SK-N-DZ (cell line): ENCODE measurements at places on chromosomes 2 and 18.

GRCh38 chr18:11020161-11020853 lies 129.1 kb downstream of the PIEZO2 start:
- DNase-seq: no peak

DNA sequence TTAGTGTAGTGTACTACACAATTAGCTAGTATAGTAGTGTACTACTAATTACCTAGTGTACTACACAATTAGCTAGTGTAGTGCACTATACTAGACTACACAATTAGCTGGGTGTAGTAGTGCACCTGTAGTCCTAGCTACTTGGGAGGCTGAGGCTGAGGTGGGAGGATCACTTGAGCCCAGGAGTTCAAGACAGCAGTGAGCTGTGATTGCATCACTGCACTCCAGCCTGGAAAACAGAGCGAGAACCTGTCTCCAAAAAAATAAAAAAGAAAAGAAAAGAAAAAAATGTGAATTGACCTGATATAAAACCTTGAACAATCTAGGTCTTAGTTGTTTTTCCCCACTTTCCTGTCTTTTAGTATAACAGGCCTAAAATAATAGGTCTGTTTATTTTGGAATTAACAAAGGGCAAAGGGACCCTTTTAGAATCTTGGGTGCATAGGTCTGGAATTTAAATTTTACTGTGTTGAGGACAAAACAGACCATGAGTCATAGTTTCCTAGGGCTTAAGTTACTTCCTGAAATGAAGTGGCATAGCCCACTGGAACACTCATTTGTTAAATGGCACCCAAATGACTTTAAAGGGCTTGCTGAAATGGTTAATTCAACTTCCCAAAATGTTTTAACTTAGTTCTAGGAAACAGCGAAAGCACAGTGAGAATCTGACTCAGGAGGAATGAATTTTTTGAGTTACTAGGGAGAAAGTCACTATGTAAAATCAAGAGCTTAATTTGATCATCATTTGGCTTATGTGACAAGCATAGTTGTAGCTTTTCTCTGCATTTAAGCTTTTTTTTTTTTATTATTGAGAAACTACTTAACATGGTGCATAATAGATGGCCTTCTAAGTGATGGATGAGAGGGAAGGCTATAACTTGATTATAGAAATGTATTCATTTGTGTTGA lies 50.7 kb upstream of the ARL5A start:
- DNase-seq: no peak

DNA sequence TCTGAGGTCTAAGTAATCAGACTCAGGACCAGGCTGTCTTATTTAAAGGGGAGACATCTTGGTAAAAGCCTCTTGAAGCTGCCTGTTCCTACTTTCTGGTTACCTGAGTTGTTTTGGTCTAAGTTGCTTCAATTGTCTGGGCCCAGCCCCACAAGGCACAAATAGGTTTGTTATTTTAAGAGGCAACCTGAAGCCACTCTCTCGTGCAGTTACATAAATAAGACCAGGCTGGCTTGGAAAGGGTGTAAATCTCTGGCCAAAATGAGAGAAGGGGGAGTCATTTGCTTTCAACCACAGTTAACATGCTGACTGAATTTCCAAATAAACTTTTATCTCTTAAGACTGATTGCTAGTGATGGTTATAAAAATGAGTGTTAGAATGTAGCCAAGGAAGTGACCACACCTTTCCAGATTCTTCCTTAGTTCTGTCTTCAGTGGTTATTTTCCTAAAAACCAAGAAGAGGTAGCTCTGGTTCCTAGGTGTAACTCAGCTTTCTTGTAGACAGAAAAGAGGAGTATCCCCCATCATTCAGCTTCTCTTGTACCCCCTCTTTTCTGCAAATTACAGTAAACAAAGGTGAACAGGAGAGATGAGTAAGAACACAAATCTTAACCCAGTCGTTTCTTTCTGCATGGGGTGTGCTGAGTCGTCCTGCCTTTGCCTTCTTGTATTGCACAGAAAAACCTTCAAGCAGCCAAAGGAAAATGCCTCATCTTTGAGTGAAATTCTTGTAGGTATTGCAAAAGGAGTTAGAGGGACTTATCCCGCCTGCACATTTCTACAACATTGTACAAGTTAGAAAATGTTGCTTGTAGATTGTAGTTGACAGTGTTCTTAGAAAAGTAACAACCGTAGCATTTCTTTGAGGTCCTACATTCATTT lies 161.5 kb upstream of the NT5C1B start:
- DNase-seq: no peak

GRCh38 chr2:158484892-158485556 lies 28.3 kb downstream of the PKP4 start:
- no peak for DNase-seq

- no peak for DNase-seq
Observed at GRCh38 chr2:16037808-16038457, 97.6 kb downstream of the MYCN start.

- no peak for DNase-seq
Observed at GRCh38 chr2:145090841-145091761, 571.2 kb upstream of the ZEB2 start.

GRCh38 chr2:112118148-112118547 lies 20.0 kb upstream of the FBLN7 start:
- no peak for DNase-seq

DNA sequence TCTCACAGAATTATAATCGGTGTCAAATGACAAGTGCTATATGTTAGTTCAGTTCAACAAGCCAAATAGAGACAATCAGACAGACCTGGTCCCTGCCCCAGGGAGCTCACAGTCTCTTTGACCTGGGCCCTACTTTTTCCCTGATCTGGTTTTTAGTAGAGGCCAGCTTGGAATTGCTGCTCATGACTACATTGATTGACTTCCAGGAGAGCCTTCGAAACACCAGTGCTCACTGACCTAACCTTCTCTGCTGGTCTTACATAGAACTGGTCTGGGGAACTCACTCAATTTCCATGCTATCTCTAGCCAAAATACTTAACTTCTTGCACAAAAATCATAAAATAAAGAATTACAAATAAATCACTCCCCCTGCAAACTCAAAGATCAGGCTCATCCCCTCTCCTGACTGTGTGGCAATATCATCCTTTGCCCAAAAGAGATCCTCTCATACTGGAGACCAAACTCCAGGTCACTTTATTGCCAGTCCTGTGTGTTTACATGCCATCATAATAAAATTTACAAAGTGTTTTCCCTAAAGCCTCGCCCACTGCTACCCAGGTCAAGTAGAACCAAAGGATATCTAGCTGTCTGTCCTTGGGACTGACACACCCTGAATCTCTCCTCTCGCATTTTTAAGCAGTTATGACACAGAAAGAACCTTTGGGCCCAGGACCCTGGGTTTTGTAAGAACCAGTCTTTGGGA lies 53.2 kb downstream of the PROC start:
- no peak for DNase-seq

DNA sequence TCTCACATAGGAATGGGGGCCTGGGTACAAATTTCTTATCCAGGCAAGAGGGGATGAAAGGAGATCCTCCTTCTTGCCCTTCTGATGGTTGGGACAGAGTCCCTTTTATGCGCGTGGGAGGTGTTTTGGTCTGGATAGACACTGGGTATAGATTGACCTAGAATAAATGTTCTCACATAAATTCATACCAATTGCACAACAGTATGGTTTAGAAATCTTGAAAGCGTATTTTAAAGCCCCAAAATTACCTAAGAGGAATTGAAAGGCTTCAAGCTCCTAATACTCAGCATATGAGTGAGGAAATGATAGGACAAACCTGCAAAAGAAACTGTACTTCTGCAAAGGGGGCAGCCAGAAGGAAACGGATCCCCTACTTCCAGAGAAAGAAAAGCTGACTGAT lies 2.6 kb upstream of the BCL2 start:
- DNase-seq: no peak

GRCh38 chr18:45687621-45688020 lies 36.4 kb upstream of the SLC14A1 start:
- DNase-seq: no peak

GRCh38 chr2:30311711-30312110 lies 80.4 kb downstream of the LBH start:
- DNase-seq: no peak

DNA sequence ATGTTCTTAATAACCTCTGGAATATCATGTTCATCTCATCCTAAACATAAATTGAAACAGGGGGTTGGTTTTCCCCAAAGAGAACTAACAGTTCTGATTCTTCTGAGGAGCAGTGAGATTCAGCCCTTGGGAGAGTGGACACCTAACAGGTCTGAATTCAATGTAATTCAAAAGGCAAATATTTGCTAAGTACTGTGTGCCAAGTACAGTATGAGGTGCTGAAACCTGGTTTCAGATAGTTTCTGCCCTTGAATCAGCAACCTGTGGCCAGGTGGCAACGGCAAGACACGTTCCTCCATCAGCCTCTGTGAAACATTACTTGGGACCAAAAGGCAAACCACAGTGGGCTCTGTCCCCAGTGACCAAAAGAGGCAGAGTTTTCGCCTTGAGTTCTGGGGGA lies 1.3 kb downstream of the LRRC30 start:
- DNase-seq: no peak

DNA sequence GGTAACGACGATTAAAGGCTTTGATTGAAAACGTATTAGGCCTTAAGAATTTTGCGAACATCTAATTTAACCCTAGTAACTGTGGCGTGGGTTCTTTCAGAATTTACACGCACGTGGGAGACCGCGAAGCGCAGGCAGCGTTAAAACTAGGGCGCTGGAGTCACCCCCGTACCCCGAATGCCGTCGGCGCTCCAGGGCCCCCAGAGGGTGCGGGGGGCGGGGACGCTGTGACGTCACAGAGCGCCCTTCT lies 673 bp upstream of the SMCHD1 start:
- no peak for DNase-seq

- no peak for DNase-seq
Observed at GRCh38 chr2:166042356-166042755, 85.5 kb downstream of the SCN1A start.

DNA sequence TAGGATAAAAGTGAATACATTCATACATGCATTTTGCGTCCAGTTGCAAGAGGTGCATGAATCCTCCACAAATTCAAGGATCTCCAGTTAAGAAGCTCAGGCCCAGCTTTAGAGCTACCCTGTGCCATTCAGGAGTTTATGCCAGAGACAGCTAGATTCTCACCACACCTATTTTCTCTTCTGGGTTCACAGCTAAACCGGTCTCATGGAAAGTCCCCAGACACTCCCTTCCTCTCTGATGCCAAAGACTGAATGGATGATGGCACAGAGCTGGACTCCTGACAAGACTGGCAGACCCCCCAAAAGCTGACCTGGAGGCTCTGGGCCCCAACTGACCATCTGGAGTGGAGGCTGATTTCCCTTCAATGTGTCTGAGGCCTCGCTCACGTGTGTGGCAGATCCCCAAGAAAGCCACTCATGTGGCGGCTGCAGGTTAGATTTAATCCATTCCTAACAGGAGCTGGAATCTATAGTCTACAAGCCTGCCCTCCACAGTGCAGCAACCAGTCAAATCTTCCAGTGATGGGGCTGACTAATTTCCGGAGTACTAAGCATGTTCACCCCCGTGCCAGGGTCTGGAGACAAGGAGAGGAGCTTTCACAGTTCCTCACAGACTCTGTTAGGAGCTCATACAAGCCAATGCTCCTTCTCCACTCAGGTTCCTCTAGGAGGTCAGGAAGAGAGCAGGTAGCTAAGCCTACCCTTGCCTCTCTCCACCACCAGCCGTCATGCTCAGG lies 257.1 kb downstream of the BCL11A start:
- no peak for DNase-seq
